Naive thymus-derived CD8-positive, alpha-beta T cell (primary cell): ENCODE measurements at places on chromosomes 5 and 9. TPM values are rescaled to one million over a fixed set of nuclear protein-coding genes. Genes with fewer than 3 reads are reported as not detected.

The FAM200C gene
- 0.47 TPM for total RNA-seq

DNA sequence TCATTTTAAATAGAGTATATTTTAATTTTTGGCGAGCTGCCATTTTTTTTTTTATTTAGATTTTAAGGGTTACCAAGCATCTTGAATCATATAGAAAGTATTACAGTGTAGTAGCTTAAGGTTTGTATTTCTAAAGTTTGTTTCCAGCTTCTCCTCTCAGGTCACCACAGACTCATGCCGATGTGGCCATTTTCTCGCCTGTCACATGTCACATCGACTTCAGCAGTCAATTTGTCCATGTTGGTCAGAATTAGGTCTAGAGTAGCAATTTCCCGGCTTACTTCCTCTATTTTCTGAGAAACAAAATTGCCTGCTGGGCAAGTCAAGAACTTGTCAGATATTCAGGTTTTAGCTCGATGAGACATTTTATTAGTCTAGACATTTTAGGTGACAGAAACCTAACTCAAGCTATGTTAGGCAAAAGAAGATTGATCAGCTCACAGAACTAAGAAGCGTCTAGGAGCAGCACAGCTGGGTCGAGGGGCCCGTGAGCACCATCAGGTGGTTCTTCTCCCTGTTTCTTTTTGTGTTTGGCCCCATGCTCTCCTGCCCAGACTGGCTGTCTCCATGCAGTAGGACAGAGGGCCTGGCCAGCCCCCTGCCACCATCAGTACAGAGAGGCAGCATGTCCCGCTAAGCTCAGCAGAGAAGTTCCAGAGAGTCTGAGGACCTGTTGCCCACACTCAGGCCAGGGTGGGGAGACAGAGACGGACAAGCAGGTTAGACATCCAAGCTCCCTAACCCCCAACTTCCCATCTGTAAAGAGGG is 48.4 kb upstream of the AFAP1L1 start:
- DNase-seq: no peak

The SPINK5 gene
- total RNA-seq: not detected

The CCNH gene
- total RNA-seq: 86.9 TPM

The NRG2 gene
- total RNA-seq: 0.26 TPM

GRCh38 chr9:90948156-90948555 is 146.5 kb downstream of the SYK start:
- no peak for DNase-seq

DNA sequence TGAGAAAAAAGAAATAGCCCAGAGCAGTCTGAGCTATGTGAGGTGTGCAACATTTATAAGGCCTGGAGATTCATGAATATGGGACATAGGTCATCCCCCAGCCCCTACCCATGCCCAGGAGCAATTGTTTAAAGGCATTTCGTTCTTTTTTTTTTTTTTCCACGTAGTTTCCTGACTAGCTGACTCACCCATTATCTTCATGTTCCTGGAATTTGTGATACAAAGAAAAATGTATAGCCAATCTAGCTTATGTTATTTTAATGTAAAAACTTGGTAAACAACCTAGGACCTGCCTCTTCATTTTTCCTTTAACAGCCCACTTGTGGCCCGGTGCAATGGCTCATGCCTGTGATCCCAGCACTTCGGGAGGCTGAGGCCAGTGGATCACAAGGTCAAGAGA is 81.3 kb downstream of the OSTF1 start:
- no peak for DNase-seq

GRCh38 chr5:73103870-73104299 is 16.5 kb upstream of the TMEM171 start:
- no peak for DNase-seq

The DDX4 gene
- not detected for total RNA-seq

- no peak for DNase-seq
Measured at GRCh38 chr5:127976525-127976924, 107.0 kb upstream of the SLC12A2 start.

GRCh38 chr5:143086908-143087637 is 316.4 kb downstream of the NR3C1 start:
- DNase-seq: no peak
